Stomach (tissue), 19 donors: ENCODE measurements at places on chromosomes 7 and 10. TPM values are rescaled to one million over a fixed set of nuclear protein-coding genes. Genes with fewer than 3 reads are reported as not detected.

The C10orf120 gene
- not detected for total RNA-seq

GRCh38 chr7:114181280-114181679 is 233.3 kb upstream of the FOXP2 start:
- no peak for DNase-seq

DNA sequence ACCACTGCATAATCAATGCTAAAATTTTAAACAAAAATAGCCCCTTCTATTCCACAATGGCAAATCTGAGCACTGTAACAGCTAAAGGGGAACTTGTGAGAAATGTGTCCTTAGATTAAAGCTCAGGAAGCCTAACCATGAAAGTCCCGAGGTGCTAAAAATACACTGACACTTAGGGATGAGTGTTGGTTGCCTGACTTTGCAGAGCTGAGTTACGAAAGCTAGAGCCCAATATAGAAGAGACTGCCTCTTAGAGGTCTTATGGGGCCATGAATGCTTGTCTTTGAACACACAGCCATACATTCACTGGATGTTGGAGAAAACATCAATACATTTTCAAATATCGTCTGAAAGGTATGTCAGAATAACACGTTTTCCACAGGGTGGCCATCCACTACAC is 209.7 kb downstream of the LHFPL3 start:
- no peak for DNase-seq

The PFKFB3 gene
- 18.0 TPM for total RNA-seq

DNA sequence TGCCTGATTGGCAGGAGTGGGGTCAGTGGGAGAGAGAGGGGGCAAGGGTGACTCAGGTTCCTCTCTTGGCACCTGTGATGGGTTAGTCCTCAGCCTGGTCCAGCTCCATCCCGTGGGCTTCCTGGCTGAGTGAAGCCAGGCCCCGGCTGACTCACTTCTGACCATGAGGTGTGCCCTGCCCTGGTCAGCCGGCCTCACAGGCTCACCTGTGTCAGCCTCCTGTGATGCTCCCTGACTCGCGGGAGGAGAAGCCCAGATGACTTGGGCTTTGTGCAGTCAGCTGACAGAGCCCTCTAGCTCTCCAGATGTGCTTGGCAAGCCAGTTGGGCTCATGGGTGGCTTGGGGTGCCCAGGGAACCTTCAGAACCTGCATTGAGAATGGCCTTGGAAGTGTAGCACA is 16.0 kb upstream of the PPIF start:
- no peak for DNase-seq

- DNase-seq = no peak
These were observed 159.7 kb downstream of the GNAI1 start for GRCh38 chr7:80294346-80294745.

- DNase-seq = peak; percentile 51
These were observed at the start of gene RNLS for GRCh38 chr10:88582806-88583583. TSS of gene RNLS (minus strand) at chr10:88583318.

DNA sequence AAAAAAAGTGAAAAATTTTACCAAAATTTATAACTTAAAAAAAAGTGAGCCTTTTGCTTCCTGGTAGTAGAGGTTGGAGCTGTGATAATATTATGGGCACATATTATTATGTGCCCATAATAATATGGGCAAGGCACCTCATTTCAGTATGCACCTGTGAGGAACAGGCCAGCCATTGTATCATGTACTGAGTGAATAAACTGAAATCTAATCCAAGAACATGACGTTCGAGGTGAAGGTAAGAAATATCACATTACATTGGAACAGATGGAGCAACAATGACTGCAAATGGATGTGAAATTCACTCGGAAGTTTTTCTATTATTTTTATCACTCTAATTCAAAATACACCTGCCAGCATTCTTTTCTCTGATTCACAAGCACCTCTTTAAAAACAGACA is 216.0 kb downstream of the KLF6 start:
- no peak for DNase-seq
